ENCODE measurements at places on chromosomes 11 and 22. TPM values are rescaled to one million over a fixed set of nuclear protein-coding genes. Genes with fewer than 3 reads are reported as not detected.
A peak's percentile ranks its signal among the peaks of the same experiment; 100 is the strongest.

GTSE1 gene
- 47.7 TPM for total RNA-seq

DNA sequence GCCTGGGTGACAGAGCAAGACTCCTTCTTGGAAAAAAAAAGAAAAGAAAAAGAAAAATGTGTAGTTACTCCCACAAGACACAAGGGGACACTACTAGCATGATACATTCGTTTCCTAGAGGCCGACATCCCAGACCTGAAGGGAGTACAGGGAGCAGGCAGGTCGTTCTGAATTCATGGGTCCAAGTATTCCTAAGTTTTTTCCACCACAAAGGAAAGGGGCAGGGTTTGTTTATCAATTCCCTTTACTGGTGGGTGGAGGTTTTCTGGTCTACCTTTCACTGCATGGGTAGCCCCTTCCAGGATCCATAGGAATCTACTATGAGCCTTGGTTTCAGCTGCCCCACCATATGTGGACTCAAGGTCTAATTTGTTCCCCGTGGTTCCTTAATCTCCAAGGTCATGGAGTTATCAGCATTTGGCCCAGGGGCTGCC, 11.8 kb downstream of the TIGD3 start:
- no peak for DNase-seq

- DNase-seq = no peak
Observed at GRCh38 chr11:92410526-92410925, 185.9 kb downstream of the FAT3 start.

MPST gene
- total RNA-seq = 36.3 TPM

- DNase-seq = peak; percentile 35
Observed at GRCh38 chr11:75536786-75537641, 11.3 kb upstream of the GDPD5 start.

GRCh38 chr11:59463190-59463641, 6.5 kb downstream of the OR4D6 start:
- DNase-seq = no peak

GRCh38 chr22:37299969-37300509, 17.7 kb downstream of the CYTH4 start:
- DNase-seq = no peak

GRCh38 chr22:29885610-29886009, 2.6 kb downstream of the MTMR3 start:
- no peak for DNase-seq

DUSP8 gene
- total RNA-seq = 1.8 TPM

DNA sequence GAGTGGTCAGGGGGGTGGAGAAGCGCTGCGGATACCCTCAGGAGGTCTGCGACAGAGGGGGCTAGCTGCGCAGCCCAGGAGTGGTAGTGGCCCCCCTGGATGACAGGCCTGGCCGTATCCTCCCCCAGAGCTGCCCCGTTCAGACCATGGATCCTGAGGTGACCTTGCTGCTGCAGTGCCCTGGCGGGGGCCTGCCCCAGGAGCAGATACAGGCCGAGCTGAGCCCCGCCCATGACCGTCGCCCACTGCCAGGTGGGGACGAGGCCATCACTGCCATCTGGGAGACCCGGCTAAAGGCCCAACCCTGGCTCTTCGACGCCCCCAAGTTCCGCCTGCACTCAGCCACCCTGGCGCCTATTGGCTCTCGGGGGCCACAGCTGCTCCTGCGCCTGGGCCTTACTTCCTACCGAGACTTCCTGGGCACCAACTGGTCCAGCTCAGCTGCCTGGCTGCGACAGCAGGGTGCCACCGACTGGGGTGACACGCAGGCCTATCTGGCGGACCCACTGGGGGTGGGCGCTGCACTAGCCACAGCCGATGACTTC, 505 bp downstream of the NUDT22 start:
- peak; percentile 59 for DNase-seq

NLRP6 gene
- 0.97 TPM for total RNA-seq

DNA sequence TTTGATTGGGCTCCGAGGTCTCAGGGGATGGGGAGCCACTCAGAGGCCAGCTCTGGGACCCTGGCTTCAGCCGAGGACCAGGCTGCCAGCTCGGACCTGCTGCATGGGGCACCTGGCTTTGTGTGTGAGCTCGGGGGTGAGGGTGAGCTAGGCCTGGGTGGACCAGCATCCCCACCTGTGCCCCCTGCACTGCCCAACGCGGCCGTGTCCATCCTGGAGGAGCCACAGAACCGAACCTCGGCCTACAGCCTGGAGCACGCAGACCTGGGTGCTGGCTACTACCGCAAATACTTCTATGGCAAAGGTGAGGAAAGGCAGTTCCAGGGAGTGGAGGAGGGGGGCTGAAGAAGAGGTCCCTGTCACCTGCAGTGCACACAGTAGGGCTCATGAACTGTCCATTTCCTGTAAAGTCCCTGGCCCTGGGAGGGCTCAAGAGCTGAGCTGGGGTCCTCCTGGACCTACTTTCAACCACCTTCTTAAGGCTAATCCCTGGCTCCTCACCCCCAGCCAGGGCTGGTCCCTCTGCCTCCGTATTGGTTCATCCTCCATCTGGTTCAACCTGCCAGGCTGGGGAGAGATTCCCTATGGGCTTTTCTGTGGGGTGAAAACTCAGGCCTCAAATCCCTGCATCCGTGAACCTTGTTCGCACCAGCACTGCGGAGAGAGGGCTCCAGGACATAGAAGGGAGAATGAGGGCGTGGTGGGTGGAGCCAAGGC, 3.6 kb downstream of the SIPA1 start:
- DNase-seq = no peak

HSPB2 gene
- total RNA-seq = not detected

KRTAP5-7 gene
- 0.21 TPM for total RNA-seq

APOL5 gene
- not detected for total RNA-seq

- no peak for DNase-seq
Observed at GRCh38 chr11:33344611-33345010, 87.4 kb downstream of the HIPK3 start.

- DNase-seq = no peak
Observed at GRCh38 chr11:44138980-44139379, 43.5 kb downstream of the EXT2 start.

DNA sequence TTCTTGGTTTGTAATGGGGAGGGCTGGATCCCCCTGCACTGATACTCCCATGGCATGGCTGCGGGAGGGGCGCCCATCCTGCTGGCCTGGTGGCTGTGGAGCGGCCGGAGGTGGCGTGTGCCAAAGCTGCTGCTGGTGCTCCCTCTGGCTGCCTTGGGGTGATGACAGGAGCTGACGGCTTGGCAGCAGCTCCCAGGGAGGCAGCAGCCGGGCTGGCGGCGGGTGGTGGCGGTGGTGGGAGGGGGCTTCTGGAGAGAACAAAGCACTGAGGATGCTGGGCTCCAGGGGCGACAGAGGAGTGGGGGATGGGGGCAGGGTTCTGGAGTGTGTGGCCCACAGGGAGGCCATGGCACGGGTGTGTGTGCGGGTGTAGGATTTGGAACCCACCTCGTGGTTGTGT, 11.4 kb upstream of the MPPED1 start:
- no peak for DNase-seq

DNA sequence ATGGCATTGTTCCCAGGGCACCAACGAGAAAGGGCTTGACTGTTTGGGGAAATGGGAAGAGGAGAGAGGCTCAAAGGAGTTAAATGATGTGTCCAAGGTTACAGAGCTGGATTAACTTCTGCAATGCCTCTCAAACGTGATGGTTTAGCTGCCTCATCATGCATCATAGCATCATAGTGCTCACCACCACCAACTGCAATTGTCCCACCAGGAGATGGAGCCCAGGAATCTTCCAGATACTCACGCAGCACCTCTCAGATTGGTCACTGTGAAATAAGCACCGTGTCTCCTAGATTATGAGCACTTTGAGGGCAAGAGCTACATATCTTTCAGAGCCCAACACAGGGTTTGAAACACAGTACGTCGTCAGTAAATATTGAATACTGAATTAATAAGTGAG, 69.2 kb downstream of the PRSS23 start:
- DNase-seq = no peak

DNA sequence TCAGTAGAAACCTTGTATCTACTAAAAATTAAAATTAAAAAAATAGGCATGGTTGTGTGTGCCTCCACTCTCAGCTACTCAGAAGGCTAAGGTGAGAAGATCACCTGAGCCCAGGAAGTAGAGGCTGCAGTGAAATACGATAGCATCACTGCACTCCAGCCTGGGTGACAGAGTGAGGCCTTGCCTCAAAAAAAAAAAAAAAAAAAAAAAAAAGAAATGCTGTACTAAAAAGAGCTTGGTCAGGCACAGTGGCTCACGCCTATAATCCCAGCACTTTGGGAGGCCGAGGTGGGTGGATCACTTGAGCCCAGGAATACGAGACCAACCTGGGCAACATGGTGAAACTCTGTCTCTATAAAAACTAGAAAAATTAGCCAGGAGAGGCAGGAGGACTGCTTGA, 36.5 kb downstream of the SBF2 start:
- no peak for DNase-seq

OR52A5 gene
- not detected for total RNA-seq

BARX2 gene
- 4.9 TPM for total RNA-seq

DNA sequence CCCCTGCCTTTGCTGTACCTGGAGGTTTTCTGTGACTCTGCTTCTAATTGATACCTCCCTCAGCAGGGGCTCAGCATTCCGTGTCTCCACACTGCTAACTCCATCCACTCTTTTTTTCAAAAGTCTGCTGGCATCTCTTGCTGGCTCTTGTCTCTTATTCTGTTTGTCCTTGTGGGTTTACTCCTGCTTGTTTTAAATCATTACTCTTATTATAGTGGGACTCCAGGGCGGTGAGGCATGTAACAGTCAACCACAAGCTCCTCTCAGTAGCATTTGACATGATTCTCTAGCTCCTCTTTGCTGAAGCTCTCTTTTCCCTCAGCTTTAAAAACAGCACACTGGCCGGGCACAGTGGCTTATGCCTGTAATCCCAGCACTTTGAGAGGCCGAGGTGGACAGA, 260.2 kb upstream of the NARS2 start:
- DNase-seq = no peak

PDE2A gene
- total RNA-seq = 0.62 TPM

DNA sequence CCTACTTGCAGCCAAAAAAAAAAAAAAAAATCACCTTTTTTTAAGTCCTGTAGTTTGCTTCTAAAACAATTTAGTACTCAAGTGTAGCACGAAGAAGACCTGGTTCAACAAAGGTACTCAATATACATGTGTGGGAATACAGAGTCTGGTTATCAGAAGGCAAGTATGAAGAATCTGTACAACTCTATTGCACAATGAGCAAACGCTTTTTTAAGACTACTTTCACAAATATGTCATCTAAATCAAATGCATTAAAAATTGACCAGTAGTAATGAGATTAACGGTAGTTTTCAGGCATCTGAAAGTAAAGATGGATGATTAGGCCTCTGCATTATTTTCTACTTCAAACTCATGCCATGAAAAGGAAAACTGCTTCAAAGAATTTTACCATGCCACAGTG, 9.5 kb downstream of the CHORDC1 start:
- no peak for DNase-seq

DNA sequence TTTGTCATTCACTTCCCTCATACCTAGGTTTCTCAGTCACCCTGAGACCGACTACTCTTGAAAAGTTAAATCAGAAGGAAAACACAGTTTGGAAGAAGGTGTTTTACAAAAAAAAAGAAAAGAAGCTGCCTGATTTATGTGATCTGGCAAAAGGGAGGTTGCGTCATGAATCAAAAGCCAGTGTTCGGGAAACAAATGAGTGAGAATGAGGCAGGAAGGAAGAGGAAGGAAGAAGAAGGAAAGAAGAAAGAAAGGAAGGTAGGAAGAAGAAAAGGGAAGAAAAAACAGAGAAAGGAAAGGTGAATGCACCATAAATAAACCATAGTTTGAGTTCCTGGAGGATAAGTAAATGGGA, 314.6 kb downstream of the BLID start:
- no peak for DNase-seq

DNA sequence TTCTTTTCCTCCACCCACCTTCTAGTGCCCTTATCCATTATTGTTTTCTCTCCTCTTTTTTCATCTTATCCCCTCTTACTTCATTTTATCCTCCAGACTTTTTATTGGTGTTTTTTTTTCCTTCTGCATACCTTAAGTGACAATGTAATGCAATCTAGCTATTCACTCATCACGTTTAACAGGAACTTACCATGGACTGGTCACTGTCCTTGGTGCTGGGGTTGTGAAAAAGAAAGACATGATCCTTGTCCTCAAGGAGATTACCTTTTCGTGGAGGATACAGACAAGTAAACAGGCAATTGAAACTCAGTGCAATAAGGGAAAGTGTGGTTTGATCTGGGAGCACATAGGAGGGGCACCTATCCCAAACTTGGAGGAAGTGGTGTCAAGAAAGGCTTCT, 20.7 kb downstream of the SYT9 start:
- no peak for DNase-seq

- no peak for DNase-seq
Observed at GRCh38 chr11:118076754-118077281, at the start of gene TMPRSS4. TSS of gene TMPRSS4 (plus strand) at chr11:118077078. CDS start at chr11:118077303, 225 bp downstream.

MYO18B gene
- total RNA-seq = 6.0 TPM

- DNase-seq = no peak
Observed at GRCh38 chr22:48902983-48903650, 924.6 kb downstream of the BRD1 start.

DNA sequence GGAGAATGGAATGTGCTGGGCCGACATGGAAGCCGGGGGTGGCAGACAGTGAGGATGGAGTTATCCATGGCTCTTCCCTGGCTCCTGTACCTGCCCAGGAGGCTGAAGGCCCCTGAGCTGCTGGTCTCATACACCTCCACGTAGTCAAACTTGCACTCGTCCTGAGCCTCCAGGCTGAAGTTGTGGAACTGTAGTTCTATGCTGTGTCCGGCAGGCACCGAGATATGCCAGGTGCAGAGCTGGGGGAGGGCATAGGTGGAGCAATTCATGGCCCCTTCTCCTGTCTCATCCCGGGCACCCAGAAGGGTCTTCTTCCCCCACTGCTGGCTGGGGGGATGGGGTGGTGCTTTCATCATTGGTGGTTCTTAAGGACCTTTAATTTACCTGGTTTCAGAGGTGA, 2.8 kb downstream of the MFRP start:
- DNase-seq = no peak

GRCh38 chr22:27747396-27748221, 53.9 kb downstream of the MN1 start:
- no peak for DNase-seq

- DNase-seq = no peak
Observed at GRCh38 chr22:47333625-47334024, 571.2 kb downstream of the TBC1D22A start.

GRCh38 chr22:24323233-24323632, 52.6 kb downstream of the SPECC1L start:
- no peak for DNase-seq

Measured in activated T-helper 2 cell treated with anti-CD3 and anti-CD28 coated beads, Interferon-gamma antibody, Interleukin-2, Interleukin-4, amounts not matched to agents 10 μg/mL and 5 μg/mL and 100 μg/mL, durations not matched to agents 14 hours and 24 hours and 36 hours (primary cell).